Tongue (tissue), 3 donors: ENCODE measurements at places on chromosomes 6 and 20. TPM values are rescaled to one million over a fixed set of nuclear protein-coding genes. Genes with fewer than 3 reads are reported as not detected.

The GCNT2 gene
- total RNA-seq, result 6.3 TPM

The NOTCH4 gene
- total RNA-seq, result 10.6 TPM

The DEFB124 gene
- total RNA-seq, result not detected

The CDH4 gene
- 1.1 TPM for total RNA-seq

The LIN28B gene
- total RNA-seq, result 0.21 TPM

The C20orf204 gene
- 0.82 TPM for total RNA-seq

The CPNE5 gene
- total RNA-seq, result 8.7 TPM

GRCh38 chr6:6711832-6712448 is 123.4 kb downstream of the LY86 start:
- no peak for DNase-seq

DNA sequence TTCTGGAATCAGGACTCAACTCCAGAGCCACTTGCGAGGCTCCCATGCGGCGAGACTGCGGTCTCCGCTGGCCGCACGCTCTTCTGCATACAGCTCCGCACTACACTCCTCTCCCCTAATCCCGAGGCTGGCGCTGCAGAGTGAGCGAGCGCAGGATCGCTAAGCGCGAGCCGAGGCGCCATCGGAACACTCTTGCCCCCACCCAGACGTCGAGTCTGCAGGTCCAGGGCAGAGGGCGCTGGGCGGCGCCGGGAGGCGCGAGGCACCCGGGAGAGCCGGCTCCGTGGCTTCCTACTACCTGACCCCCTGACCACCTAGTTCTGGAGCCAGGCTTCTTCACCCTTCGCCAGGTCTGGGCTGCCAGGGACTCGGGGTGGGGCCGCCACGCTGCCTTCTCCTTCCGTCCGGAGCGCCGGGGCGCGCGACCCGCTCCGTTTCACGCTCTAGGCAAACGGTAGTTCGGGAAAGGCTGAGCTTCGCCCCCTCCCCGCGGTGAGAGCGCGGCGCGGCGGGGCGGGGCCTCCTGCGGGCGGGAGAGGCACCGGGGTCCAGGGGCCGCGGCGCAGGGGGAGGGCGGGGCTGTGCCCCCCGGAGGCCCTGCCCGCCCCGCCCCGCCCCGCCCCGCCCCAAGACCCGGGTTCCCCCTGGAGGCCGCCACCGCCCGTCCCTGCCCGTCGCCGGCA is 5.4 kb upstream of the TUBB2A start:
- peak; percentile 87 for DNase-seq

DNA sequence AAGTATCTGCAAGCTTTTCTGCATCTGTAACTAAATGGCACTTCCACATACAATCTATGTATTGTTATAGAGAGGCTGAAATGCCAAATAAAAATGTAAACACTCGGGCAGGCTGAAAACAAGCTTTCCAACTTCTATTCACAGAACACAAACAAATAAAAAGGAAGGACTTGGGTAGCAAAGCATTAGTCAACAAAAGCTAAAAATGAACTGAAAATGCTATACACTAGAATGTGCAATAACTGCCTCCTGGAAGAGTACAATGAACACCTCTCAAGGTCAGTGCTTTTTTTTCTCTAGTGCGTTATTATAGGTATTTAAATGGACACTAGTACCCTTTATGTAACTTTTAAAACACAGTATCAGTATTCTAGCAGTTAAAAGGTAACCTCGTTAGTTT is 31.4 kb downstream of the STK38 start:
- no peak for DNase-seq

- DNase-seq, result no peak
Observed at GRCh38 chr6:11218538-11219399, 13.7 kb downstream of the NEDD9 start.

- no peak for DNase-seq
Observed at GRCh38 chr6:14583826-14584225, 466.3 kb downstream of the CD83 start.

DNA sequence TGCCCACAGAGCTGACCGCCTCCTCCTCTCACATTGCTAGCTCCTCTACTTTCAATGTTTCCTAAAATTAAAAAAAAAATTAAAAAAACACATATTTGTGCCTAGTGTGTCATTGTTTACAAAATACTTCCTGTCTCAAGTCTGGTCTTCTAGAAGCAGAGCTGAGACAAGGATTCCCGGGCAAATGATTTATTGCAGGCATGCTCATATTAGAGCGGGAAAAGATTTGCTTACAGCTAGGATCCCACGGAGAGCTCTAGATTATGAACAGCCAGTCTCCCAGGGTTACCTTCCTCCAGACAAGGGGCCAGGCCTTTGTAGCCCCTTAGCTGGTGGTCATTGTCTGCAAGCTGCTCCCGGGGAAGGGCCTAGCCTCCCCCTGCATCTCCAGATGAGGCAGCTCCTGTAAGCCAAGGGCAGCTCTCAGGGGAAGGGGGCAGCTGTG is 9.4 kb downstream of the PACSIN1 start:
- peak; percentile 54 for DNase-seq

DNA sequence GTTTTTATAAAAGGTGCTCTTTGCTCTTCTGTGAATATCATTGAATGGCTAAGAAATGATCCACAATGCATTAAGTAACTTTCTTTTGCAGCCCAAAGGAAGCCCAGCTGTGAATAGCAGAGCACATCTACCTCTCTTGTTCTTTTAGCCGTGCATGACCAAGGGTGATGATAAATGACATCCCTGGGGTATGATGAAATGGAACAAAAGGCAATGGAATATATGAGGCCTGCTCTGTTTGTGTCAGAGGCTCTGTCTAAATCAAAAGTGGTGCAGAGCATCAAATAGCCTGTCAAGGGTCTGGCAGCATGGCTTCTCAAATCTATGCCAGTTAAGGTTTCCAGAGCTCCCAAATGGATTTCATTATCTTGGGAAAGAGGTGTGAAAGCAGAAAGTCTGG is 362.6 kb upstream of the RNF217 start:
- DNase-seq, result no peak

DNA sequence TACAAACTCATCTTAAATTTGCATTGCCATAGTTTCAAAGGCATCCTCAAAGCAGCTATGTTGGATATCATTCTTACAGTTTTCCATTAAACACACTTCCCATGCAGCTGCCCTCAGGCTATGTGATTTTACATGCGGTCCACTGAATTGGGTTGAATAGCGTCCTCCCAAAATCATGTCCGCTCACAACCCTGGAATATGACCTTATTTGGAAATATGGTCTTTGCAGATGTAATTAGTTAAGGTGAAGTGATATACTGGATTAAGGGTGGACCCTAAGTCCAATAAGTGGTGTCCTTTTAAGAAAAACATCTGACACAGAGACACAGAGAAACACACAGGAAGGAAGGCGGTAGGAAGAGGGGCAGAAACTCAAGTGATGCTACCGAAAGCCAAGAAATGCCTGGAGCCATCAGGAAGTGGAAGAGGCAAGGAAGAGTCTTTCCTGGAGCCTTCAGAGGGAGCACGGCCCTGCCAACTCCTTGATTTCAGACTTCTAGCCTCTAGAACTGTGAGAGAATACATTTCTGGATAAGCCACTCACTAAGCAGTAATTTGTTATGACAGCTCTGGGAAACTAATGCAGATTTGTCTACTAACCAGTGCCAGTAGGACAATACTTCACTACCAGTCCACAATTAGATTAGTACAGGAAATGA is 42.7 kb upstream of the NHSL1 start:
- no peak for DNase-seq

- DNase-seq, result no peak
Observed at GRCh38 chr20:45465491-45466266, 3.9 kb upstream of the WFDC2 start.

DNA sequence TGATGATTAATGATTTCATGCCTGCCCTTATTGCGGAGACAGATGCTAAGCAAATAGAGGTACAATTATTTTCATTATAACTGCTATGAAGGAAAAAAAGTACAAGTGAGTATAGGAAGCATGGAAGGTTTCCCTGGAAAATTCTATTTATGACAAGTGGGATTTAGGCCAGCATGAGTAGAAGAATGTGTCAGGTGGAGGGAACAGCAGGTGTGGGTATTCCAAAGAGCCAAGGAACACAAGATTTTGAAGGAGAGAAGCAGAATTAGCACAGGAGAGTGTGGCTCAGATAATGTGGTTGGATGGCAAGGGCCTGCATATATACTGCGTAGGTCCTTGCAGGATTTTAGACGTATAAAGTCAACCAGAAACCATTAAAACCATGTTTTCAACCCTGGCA is 11.4 kb downstream of the PLCB1 start:
- no peak for DNase-seq

- peak; percentile 86 for DNase-seq
Observed at GRCh38 chr6:157650261-157650640, 172.8 kb upstream of the SNX9 start.

GRCh38 chr6:156617376-156617775 is 159.8 kb upstream of the ARID1B start:
- DNase-seq, result peak; percentile 70

DNA sequence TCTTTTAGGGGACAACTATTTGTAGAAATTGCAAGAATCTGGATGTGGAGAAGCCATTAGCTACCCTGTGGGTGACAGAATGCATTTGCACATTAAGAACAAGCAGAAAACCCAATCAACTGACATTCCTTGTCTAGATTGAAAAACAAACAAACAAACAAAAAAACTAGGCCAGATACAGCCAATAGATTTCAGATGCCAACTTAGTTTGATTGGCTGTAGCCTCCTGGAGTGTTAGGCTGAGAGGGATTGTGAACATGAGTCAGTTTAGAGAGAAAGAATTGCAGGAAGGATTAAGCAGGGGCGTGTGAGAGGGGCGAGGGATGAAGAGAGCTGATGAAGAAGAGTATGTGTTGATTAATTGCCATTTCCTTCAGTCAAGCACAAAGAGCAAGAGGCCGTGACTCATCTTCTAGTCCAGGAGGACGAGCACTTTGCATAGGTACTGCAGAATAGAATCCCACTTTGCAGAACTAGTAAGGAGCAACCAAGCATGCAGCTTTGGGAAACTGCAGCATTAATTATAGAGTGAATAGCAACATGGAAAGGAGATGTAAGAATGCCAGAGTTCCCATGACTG is 188.0 kb upstream of the RAB32 start:
- no peak for DNase-seq

- no peak for DNase-seq
Observed at GRCh38 chr20:5900908-5901307, 49.4 kb downstream of the TRMT6 start.

- DNase-seq, result no peak
Observed at GRCh38 chr6:111428811-111429210, 54.2 kb downstream of the REV3L start.

- no peak for DNase-seq
Observed at GRCh38 chr20:20557406-20557805, 155.0 kb downstream of the RALGAPA2 start.

DNA sequence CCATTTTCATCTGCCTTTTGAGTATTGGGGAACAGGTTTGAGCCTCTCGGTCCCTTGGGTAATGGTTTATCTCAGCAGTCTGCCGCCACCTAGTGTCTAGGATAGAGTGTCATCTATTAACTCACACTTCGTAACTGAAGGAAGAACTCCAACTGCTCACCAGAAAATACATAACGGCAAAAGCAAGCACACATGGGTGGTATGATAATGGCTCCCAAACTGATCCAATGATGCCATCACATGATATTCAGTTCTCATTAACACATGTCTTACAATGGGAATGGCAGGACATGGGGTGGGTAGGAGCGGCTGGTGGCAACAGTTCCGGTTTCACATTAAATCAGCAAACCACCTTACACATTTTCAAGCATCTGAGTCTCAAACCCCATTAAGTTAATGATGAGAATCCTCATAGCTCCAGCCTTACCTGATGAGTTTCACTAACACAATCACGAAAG is 110.7 kb upstream of the PHACTR1 start:
- DNase-seq, result peak; percentile 68

- no peak for DNase-seq
Observed at GRCh38 chr6:11601776-11602605, 64.4 kb downstream of the TMEM170B start.

DNA sequence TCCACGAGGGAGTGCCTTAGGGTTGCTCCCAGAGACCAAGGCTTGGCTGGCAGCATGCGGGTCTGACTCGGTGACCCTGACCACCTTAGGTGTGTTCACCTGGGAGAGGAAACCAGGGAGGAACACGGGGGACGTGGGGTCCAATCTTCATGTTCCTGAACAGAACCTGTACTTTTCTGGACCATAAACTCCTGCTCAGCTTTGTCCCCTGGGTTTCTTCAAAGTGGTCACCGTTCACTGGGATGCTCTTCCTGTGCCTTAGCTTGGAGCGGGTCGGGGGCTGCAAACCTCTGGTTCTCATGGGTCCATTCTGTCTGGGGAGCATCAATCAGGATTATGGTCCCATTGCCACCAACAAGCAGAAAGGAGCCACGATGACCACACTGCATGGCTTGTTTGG is 333.5 kb downstream of the QKI start:
- no peak for DNase-seq

DNA sequence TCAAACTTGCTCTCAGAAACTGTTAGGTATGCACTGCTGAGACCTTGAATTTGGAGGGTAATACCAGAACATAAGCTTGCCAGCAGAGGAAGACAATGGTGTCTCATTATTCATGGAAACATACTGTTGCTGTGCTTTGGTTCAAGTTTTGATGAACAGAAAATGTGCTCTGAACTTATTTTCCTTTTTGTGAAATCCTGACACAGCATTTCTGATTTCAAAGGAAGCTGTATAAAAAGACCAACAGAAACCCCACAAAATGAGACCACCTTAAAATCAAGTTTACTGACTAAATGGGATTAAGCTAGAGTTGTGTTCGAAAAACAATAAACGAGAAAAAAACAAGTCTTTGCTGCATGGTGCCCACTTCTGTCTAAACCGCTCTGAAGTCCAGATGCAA is 70.3 kb downstream of the PRDM1 start:
- no peak for DNase-seq
